Activated naive CD4-positive, alpha-beta T cell treated with Interleukin-2 at 50 U/mL for 16 hours (primary cell): ENCODE measurements at places on chromosomes 3 and 15.

DNA sequence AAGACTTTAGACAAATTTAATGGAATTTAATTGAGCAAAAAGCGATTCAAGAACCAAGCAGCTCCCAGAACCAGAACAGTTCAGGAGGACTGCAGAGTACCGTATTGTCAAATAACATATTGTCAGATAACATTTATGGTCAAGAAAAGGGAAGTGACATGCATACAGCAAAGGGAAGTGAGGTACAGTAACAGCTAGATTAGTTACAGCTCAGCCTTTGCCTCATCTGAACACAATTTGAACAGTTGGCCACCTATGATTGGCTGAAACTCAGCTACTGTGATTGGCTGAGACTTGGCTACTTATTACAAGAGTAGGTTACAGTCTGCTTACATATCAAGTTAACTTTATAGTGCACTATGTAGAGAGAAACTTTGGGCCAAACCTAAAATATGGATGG, 21.9 kb downstream of the ZFAND6 start:
- no peak for DNase-seq

- DNase-seq, result no peak
Measured at GRCh38 chr3:64054488-64054887, 31.2 kb upstream of the PSMD6 start.

GRCh38 chr3:23549148-23549910, 256.4 kb upstream of the UBE2E1 start:
- DNase-seq, result no peak

GRCh38 chr3:150469031-150469930, 61.2 kb downstream of the TSC22D2 start:
- DNase-seq, result no peak

DNA sequence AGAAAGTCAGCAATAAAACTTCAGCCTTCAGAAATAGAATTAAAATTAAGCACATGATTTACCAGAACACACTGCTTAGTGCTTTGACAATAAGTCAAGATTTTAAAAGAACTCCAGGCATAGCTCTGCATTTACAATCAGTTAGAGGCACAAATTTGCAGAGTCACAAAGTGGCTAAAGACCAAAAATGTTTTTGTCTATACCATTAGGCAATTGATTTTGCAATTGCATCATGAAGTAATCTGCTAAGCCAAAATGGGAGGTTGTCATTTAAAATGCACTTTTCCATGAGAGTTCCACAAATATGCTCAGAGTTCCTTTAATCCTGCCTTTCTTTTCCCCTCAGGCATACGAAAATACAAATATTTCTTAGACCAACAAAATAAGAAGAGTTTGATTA, 10.1 kb upstream of the DCP1A start:
- DNase-seq, result no peak

- DNase-seq, result no peak
Measured at GRCh38 chr3:137180220-137180619, 222.4 kb downstream of the IL20RB start.
